ENCODE measurements at places on chromosomes 1 and 21.

DNA sequence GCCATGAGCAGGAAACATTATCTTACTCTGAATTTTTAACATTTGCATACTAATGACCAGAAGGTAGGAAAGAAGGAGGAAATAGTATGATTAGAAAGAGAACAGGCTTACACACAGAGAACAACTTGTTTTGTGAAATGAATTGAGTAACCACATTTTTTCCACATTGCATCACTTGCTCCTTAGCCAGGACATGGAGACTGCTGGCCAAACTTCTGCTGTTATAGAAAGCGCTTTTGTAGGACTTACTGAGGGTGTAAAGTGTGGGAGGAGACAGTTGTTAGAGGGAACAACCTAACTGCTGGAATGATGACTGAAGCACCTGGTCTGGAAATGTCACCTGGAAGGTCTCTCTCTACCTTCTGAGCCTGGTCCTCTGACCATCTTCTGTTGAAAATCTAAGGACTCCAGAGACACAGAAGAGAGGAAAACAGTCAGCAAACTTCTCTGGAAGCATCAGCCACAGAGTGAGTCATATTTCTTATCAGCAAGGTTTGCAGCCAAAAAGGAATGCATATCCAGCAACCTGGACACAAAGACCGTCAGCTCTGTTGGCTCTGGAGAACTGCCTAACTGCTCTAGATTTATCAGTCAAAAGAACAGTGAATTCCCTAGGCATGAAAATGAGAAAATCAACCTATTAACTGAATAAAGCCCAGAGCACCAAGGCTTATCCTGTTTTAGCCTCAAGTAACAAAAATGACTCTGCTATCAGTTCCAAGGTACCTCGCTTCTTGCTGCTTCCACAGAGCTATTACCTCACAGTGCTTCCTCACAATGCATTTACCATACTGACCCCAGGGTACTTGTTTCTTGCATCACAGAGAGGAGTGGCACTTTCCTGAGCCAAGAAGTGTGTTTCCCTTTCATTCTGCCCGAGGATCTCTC, 88.0 kb upstream of the SLFNL1 start:
- DNase-seq = no peak

- peak; percentile 44 for DNase-seq
Measured at GRCh38 chr1:90850181-90850897, 133.2 kb upstream of the BARHL2 start.

DNA sequence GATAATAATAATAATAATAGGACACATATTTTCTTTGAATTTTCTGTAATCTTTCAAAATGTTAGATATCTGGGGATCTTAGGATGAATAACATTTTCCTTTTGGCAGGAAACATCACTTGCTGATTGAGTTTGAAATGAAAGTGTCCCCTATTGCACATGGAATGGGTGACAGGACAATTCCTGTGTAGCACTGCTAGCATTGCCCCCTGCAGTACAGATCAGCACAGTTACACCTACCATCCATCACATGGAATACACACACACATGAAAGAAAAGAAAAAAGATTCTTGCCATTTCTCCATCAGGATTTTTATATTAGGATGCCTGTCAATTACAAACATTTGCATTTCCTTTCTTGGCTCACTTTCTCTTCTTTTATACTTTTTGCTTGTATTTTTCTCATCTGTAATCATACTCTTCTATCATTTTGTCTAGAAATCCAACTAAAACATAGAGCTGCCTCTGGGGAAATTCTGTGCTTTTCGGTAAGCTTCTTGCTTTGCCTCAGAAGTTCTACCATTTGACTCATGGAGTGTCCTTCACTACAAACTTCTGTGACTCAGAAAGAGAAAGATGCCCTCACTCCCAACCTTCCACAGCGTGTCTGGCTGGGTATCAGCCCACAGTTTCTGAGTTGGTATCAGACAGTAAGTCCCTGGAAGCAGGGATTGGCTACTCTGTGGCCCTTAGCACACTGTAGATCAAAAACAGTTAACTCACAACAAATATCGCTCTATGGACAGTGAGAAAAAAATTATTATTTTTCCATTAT, 641.2 kb downstream of the PTPRC start:
- DNase-seq = no peak

GRCh38 chr1:206110161-206110560, 7.0 kb downstream of the AVPR1B start:
- DNase-seq = no peak

DNA sequence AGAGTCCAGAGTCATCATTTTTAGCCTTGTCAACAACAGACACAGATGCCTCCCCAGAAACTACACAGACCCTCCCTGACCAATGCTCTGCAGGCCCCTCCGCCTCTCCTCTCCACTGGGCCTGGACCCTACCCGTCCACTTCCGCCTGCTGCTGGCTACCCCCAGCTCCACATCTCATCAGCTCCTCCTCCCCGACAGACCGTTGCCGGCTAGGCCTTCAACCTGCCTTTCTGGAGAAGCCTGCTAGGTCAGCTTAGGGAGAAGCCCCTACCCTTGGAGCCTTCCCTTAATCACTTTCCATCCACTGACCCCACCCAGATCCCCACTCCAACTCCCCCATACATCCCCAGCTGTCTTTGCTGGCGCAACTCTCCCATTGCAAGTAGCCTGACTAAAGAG, 1.4 kb downstream of the TRIM17 start:
- no peak for DNase-seq

All from Kasumi-1 (cell line).